ENCODE measurements at places on chromosomes 5 and 9. TPM values are rescaled to one million over a fixed set of nuclear protein-coding genes. Genes with fewer than 3 reads are reported as not detected.

FABP6 gene
- not detected for polyA plus RNA-seq

SLC6A19 gene
- 6.6 TPM for polyA plus RNA-seq

GFI1B gene
- not detected for polyA plus RNA-seq

CRB2 gene
- 0.79 TPM for polyA plus RNA-seq

CACNA1B gene
- polyA plus RNA-seq: under 0.01 TPM

C5 gene
- polyA plus RNA-seq: 0.23 TPM

TAF11L10 gene
- polyA plus RNA-seq: not detected

ERBIN gene
- polyA plus RNA-seq: 43.0 TPM

TSSK1B gene
- polyA plus RNA-seq: not detected

BTNL8 gene
- polyA plus RNA-seq: 32.2 TPM

NTMT1 gene
- polyA plus RNA-seq: 27.5 TPM

SCAI gene
- 1.4 TPM for polyA plus RNA-seq

PHYHD1 gene
- 8.1 TPM for polyA plus RNA-seq

ORM1 gene
- polyA plus RNA-seq: 1.1 TPM

UAP1L1 gene
- polyA plus RNA-seq: 9.6 TPM

CORO2A gene
- 33.3 TPM for polyA plus RNA-seq

ENC1 gene
- polyA plus RNA-seq: 13.0 TPM

EPB41L4B gene
- 107 TPM for polyA plus RNA-seq

DENND1A gene
- 19.2 TPM for polyA plus RNA-seq

ITK gene
- polyA plus RNA-seq: 15.1 TPM

ARHGEF37 gene
- 7.2 TPM for polyA plus RNA-seq

NRARP gene
- polyA plus RNA-seq: 24.7 TPM

GPR21 gene
- polyA plus RNA-seq: not detected

RASGRF2 gene
- polyA plus RNA-seq: 1.9 TPM

FOXD4L3 gene
- 0.60 TPM for polyA plus RNA-seq

SEMA5A gene
- 3.5 TPM for polyA plus RNA-seq

SPATA31A5 gene
- polyA plus RNA-seq: not detected

GSN gene
- 617 TPM for polyA plus RNA-seq

Data from sigmoid colon (tissue), 7 donors.